ENCODE measurements at places on chromosomes 1 and 21.

GRCh38 chr1:224769452-224770335, 153.6 kb downstream of the CNIH3 start:
- DNase-seq: no peak

GRCh38 chr1:67572594-67573221, 112.3 kb upstream of the GADD45A start:
- DNase-seq: no peak

GRCh38 chr1:225736437-225737098, 41.1 kb upstream of the SRP9 start:
- DNase-seq: no peak

DNA sequence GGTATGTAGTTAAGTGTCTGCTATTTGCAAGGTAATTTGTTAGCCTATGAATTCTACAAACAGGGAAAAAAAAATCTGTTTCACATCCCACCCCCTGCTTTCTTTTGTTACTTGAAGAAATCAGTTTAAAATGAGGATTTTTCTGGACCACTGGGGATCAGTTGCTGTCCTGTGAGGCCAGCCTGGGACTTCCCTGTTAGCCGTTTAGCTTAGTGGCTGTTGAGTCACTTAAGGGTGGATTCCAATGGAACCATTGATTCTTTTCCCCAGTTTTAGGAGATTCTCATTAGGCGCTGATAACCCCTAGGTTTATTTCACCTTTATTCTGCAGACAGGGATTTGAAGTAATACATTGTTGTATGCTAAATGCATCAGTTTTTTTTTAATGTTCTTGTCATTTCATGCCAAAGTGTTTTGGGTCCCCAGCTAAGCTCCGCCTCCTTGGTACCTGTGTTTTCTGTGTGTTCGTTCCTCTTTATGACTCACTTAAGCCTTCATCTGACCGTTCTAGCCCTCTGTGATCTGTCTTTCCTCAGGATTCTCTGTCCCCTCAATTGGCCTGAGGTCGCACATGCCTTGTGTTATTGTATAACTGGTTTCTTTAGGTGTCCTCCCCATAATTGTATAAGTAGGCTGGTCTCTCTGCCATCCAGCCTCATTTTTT, 59.3 kb downstream of the NOS1AP start:
- no peak for DNase-seq

- DNase-seq: no peak
These were observed 19.0 kb downstream of the KDM4A start for GRCh38 chr1:43668956-43669355.

- no peak for DNase-seq
These were observed 24.3 kb downstream of the LMOD1 start for GRCh38 chr1:201921952-201922558.

DNA sequence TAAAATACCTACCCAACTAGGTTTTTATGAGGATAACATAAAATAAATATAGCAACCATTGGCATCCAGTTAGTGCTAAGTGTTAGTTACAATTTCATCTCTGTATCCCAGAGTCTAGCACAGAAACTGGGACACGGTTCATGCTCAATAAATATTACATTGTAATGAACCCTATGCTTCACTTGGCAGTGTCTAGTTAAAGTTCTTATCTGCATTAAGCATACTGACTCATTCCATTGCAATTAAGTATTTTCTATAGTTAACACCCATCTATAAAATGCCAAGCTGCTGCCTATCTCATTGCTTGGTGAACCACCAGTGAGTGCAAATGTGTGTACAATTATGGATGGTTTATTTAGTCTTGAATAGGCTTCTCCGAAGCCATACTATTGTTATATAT, 15.2 kb downstream of the CHML start:
- DNase-seq: no peak

GRCh38 chr1:117612517-117613248, 6.8 kb downstream of the TENT5C start:
- DNase-seq: no peak
